Osteoblast (primary cell): ENCODE measurements at places on chromosomes 4 and X. TPM values are rescaled to one million over a fixed set of nuclear protein-coding genes. Genes with fewer than 3 reads are reported as not detected.
A peak's percentile ranks its signal among the peaks of the same experiment; 100 is the strongest.

- no peaks in the 10 kb centered on the region for H3K27me3 ChIP-seq
- no peak overlapping the region for H3K4me3 ChIP-seq
- no peak overlapping the region for H3K27ac ChIP-seq
- H3K36me3 ChIP-seq: no peaks in the 10 kb centered on the region
Measured at GRCh38 chr4:22766068-22766467, 73.3 kb downstream of the GBA3 start.

DNA sequence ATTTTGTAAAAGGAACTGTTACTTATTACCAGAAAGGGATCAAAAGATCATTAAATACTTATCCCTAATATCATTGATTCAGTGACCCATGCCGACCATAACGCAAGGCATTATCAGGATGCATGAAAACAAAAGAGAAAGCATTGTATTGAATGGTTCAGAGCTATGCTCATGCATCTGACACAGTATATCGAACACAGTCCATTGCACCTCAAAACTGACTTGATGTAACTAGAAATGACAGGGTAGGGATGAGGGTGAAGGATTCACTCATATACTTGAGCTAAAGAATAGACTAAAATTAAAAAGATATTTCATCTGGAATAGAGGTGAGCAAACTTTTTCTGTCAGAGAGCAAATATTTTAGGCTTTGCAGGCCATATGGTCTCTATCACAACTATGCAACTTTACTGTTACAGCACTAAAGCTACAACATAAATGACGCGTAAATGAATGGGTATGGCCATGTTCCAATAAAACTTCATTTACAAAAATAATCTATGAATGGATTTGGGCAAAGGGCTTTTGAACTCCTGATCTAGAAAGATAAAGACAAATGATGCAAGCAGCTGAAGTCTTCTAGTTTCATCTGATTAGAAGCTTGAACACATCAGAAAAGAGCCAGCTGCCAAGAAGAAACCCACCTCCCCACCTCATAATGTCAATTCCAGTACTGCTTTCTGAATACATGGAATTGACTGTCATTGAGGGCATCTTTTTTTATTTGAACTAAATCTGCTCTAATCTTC lies 12.9 kb upstream of the SPP1 start:
- DNase-seq: no peak
- no peaks in the 10 kb centered on the region for H3K27me3 ChIP-seq
- H3K4me3 ChIP-seq: no peak overlapping the region
- H3K4me1 ChIP-seq: no peaks in the 10 kb centered on the region

GRCh38 chr4:38386005-38386551 lies 277.9 kb upstream of the KLF3 start:
- H3K27ac ChIP-seq: no peak overlapping the region
- H3K27me3 ChIP-seq: no peaks in the 10 kb centered on the region
- no peak for DNase-seq
- H3K4me3 ChIP-seq: no peak overlapping the region

DNA sequence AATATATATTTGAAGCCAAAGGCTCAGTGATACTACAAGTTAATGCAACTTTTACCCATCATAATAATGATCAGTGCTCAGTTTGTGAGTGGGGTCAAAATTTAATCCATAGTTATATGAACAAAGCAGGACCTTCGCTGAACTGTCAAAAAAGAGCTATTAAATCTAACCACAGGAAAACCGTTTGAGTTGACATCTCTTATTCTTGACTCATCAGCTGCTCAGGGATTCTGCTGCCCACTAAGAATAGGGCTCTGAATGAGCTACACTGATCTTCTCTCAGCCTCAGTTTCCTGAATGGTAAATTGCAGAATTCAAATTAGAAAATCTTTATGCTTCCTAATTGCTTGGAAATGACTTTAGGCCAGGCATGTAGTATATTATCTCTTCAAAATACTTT lies 44.9 kb upstream of the NAP1L5 start:
- peak overlapping the region; percentile 96 for H3K27ac ChIP-seq
- no peak for DNase-seq
- H3K27me3 ChIP-seq: no peaks in the 10 kb centered on the region
- H3K4me3 ChIP-seq: no peak overlapping the region
- H3K4me1 ChIP-seq: peaks cover 25% of the 10 kb centered on the region

GRCh38 chr4:105808030-105808749 lies 87.1 kb upstream of the NPNT start:
- H3K4me3 ChIP-seq: peak overlapping the region; percentile 63
- H3K27ac ChIP-seq: peak overlapping the region; percentile 54
- no peak for DNase-seq
- H3K4me1 ChIP-seq: peaks cover 13% of the 10 kb centered on the region

The APELA gene
- total RNA-seq: 0.29 TPM in 1 of 2 replicates, not detected in the other

The GRIA2 gene
- under 0.01 TPM in 1 of 2 replicates, not detected in the other for total RNA-seq

The NWD2 gene
- not detected in 2 replicates for total RNA-seq

The CSAG1 gene
- not detected in 2 replicates for total RNA-seq

- DNase-seq: no peak
- peaks cover 7% of the 10 kb centered on the region for H3K4me1 ChIP-seq
- H3K4me3 ChIP-seq: no peak overlapping the region
- H3K27me3 ChIP-seq: no peaks in the 10 kb centered on the region
- H3K36me3 ChIP-seq: no peaks in the 10 kb centered on the region
- H3K27ac ChIP-seq: no peak overlapping the region
Measured at GRCh38 chrX:20217271-20217670, 49.4 kb downstream of the RPS6KA3 start.

The NALF2 gene
- total RNA-seq: not detected in 2 replicates

The SLC2A9 gene
- 2.5 and 3.5 TPM in 2 replicates for total RNA-seq

DNA sequence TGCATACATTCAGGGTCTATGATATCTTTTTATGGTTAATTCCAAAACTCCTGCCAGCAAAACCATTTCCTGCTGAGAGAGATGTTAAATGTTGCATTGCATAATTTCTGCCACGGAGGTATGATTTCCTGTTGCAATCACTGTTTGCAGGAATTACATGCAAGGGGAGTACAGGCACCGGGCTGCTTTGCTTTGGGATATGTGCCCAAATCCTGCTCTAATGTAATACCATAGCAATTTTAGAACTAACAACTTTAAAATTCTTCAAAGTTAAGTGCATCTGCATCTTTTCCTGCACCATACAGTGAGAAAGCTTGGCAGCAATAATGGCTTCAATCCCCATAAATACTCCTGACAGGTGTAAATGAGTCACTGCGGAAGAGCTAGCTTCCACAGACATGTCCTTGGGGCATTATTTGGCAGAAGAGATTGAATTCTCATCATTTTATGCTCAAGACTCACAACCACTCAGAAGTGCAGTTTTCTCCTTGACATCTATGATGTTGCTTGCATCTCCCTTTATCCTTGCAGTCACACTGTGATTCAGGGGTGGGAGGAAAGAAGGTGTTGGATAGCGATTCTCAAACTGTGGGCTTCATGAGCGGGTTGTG lies 29.6 kb downstream of the TRIM2 start:
- peak; percentile 86 for DNase-seq
- no peak overlapping the region for H3K4me3 ChIP-seq
- no peaks in the 10 kb centered on the region for H3K36me3 ChIP-seq
- H3K4me1 ChIP-seq: peaks cover 27% of the 10 kb centered on the region

GRCh38 chr4:27006646-27007045 lies 146.0 kb downstream of the STIM2 start:
- H3K27ac ChIP-seq: peak overlapping the region; percentile 74
- no peak overlapping the region for H3K4me3 ChIP-seq
- H3K36me3 ChIP-seq: no peaks in the 10 kb centered on the region

DNA sequence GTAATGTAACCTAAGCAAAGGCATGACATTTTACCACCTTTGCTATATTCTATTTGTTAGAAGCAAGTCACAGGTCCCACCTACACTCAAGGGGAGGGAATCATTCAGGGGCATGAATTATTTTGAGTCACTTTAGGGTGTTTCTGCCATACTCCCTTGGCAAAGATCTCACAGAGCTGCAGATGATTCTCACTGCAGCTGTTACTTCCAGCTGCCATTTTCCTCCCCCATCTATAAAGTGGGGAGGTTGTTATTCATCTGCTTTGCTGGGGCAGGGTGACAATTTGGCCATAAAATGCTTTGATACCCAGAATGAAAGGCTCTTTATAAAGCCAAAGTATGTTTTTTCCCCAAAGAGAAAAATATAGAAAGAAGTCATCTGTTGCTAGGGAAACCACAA lies 136.5 kb upstream of the SMIM31 start:
- no peak overlapping the region for H3K4me3 ChIP-seq
- DNase-seq: no peak
- no peaks in the 10 kb centered on the region for H3K36me3 ChIP-seq
- H3K27me3 ChIP-seq: no peaks in the 10 kb centered on the region
- no peaks in the 10 kb centered on the region for H3K4me1 ChIP-seq

DNA sequence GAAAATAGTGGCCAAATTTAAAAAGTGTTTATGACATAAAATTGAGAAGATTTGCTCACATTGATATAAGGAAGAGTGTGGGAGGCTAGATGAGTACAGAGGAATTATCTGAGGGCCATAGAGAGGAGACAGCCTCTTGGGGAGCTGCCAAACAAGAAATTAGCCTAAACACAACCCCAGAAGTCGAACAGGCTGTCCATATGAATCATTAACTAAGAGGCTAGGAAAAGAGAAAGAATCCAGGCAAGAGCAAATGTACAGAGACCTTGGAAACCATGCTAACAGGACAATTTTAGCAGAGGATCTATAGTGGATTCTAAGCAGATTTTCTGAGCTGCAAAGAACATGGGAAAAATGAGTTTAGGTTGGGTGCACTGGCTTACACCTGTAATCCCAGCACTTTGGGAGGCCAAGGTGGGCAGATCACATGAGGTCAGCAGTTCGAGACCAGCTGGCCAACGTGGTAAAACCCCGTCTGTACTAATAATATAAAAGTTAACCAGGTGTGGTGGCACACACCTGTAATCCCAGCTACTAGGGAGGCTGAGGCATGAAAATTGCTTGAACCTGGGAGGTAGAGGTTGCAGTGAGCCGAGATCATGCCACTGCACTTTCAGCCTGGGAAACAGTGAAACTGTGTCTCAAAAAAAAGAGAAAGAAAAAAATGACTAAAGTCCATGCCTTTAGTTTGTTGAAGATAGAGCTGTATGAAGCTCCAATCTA lies 76.1 kb downstream of the NWD2 start:
- H3K27ac ChIP-seq: no peak overlapping the region
- H3K4me1 ChIP-seq: no peaks in the 10 kb centered on the region
- no peaks in the 10 kb centered on the region for H3K36me3 ChIP-seq
- no peak overlapping the region for H3K4me3 ChIP-seq

- H3K27ac ChIP-seq: no peak overlapping the region
- H3K4me3 ChIP-seq: no peak overlapping the region
- H3K27me3 ChIP-seq: no peaks in the 10 kb centered on the region
- H3K36me3 ChIP-seq: peaks cover 10% of the 10 kb centered on the region
- H3K4me1 ChIP-seq: peaks cover 7% of the 10 kb centered on the region
- no peak for DNase-seq
Measured at GRCh38 chrX:134377537-134377936, 82.4 kb upstream of the HPRT1 start.

- H3K36me3 ChIP-seq: peaks cover 7% of the 10 kb centered on the region
- no peak overlapping the region for H3K4me3 ChIP-seq
- peaks cover 37% of the 10 kb centered on the region for H3K4me1 ChIP-seq
Measured at GRCh38 chr4:76706581-76706980, 191.4 kb downstream of the SOWAHB start.

The CDS1 gene
- total RNA-seq: under 0.01 and 0.29 TPM in 2 replicates

The CCSER1 gene
- under 0.01 TPM in 1 of 2 replicates, not detected in the other for total RNA-seq

DNA sequence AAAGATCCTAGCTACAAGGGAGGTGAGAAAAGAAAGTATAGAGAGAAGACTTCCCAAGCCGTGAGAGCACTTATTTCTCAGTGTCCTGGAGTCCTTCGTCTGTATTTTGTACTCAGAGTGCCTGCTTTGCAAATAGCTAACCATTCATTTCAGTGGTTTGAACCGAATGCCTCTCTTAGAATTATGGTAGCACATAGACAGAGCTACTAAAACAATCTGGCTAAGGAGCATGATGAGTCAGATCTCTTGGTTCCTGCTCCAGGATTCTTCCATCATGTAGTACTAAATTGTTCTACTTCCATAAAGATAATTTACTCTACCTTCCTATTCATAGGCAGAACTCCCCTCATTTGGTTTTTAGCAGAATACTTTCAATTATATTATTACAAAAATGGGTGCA lies 946.6 kb downstream of the STIM2 start:
- no peak for DNase-seq
- no peak overlapping the region for H3K27ac ChIP-seq
- no peak overlapping the region for H3K4me3 ChIP-seq
- H3K36me3 ChIP-seq: no peaks in the 10 kb centered on the region

GRCh38 chr4:159138436-159138835 lies 35.6 kb downstream of the RAPGEF2 start:
- no peaks in the 10 kb centered on the region for H3K27me3 ChIP-seq
- H3K36me3 ChIP-seq: no peaks in the 10 kb centered on the region
- DNase-seq: no peak

GRCh38 chrX:136616987-136617685 lies 30.8 kb upstream of the CD40LG start:
- H3K36me3 ChIP-seq: no peaks in the 10 kb centered on the region
- no peaks in the 10 kb centered on the region for H3K4me1 ChIP-seq
- no peak overlapping the region for H3K4me3 ChIP-seq
- DNase-seq: no peak

DNA sequence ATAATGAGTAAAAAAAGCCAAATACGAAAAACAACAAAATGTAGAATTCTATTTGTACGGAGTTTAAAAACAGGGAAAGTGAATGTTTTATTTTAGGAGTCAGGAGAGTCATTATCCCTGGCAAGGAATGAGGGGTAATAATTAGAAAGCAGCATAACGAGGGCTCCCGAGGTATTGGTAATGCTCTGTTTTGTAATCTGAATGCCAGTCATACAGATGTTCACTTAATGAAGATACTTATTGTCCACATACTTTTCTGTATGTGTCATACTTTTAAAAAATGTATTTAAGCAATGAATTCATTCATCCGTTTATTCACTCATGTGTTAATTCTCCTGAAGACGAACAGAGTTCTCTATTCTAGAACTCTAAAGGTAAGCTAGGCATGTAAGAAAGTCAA lies 87.8 kb upstream of the BMP2K start:
- H3K4me3 ChIP-seq: no peak overlapping the region
- no peaks in the 10 kb centered on the region for H3K27me3 ChIP-seq
- DNase-seq: no peak
- H3K36me3 ChIP-seq: no peaks in the 10 kb centered on the region
- H3K4me1 ChIP-seq: peaks cover 25% of the 10 kb centered on the region

DNA sequence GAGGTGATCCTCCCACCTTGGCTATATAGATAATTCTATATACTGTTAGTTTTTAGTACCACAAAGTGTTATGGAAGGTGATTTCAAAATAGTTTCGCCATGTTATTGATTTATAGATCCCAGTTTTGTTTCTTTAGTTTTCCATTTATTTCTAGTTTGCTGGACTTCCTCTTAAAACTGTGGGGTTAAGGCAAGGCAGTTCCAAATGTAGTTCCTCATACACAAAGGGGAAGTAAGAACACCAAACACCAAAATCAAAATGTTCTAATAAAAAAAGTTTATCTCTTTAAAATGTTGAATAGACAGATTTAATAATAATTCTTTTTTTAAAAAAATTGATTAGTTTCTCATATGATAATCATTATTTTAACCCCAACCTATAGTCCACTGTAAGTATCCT lies 6.8 kb upstream of the CISD2 start:
- no peaks in the 10 kb centered on the region for H3K27me3 ChIP-seq
- H3K27ac ChIP-seq: no peak overlapping the region
- H3K36me3 ChIP-seq: no peaks in the 10 kb centered on the region
- H3K4me3 ChIP-seq: no peak overlapping the region
